Activated CD4-positive, alpha-beta T cell treated with anti-CD3 and anti-CD28 coated beads, Interleukin-2, amount 10 ng/mL, durations not matched to agents 24 days and 14 days (primary cell): ENCODE measurements at places on chromosomes 12 and 14. TPM values are rescaled to one million over a fixed set of nuclear protein-coding genes. Genes with fewer than 3 reads are reported as not detected.

DNA sequence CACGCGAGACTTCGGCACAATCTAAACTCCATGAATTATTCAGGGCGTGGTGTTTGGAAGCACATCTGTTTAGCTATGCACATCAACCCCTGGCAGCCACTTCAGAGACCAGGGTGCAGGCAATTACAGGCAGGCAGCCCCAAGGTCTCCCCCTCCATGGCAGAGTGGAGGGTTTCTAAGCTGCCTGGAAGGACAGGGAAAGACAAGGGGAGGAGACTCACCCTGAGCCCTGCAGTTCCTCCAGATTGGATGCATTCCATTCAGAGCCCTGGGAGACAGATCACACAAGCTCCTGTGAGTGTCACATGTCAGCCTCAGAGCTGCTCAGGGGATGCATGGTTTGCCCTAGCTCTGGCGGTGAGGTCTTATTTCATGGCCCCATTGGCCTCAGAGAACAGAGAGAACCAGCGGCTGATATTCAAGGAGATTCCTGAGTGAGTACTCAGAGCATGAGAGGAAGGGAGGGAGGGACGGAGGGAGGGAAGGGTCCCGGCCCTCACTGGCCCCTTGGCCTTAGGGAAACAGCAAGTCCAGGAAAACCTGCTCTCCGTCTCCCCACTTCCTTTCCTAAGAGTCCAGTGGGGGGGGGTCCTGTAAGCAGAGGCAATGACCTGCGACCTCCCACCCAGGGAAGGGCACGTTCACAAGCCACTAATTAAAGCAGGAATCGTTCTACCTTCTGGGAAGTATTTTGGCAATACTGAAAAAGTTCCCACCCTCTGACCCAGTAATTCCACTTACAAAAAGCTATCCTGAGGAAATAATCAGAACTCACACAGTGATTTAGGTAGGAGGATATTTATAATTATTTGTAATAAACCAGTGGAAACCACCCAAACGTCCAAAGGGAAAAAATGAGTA, 55.1 kb downstream of the SSH1 start:
- H3K27ac ChIP-seq = no peak overlapping the region
- no peak overlapping the region for H3K4me3 ChIP-seq
- no peak for DNase-seq

DNA sequence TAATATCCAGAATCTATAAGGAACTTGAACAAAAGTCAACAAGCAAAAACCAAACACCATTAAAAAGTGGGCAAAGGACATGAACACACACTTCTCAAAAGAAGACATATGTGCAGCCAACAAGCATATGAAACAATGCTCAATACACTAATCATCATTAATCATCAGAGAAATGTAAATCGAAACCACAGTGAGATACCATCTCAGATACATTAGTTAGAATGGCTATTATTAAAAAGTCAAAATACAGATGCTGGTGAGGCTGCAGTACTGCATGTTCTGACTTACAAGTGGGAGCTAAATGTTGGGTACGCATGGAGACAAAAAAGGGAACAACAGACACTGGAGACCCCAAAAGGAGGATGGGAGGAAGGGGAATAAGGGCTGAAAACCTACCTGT, 67.1 kb downstream of the BLTP3B start:
- no peaks in the 10 kb centered on the region for H3K27me3 ChIP-seq
- no peak overlapping the region for H3K27ac ChIP-seq
- H3K36me3 ChIP-seq = peaks cover 51% of the 10 kb centered on the region
- H3K4me3 ChIP-seq = no peak overlapping the region
- H3K4me1 ChIP-seq = peaks cover 2% of the 10 kb centered on the region
- no peak for DNase-seq

- H3K4me1 ChIP-seq = peaks cover 15% of the 10 kb centered on the region
- no peaks in the 10 kb centered on the region for H3K27me3 ChIP-seq
- no peak overlapping the region for H3K4me3 ChIP-seq
- no peak overlapping the region for H3K27ac ChIP-seq
These were observed 54.5 kb downstream of the MIS18BP1 start for GRCh38 chr14:45198551-45198950.

DNA sequence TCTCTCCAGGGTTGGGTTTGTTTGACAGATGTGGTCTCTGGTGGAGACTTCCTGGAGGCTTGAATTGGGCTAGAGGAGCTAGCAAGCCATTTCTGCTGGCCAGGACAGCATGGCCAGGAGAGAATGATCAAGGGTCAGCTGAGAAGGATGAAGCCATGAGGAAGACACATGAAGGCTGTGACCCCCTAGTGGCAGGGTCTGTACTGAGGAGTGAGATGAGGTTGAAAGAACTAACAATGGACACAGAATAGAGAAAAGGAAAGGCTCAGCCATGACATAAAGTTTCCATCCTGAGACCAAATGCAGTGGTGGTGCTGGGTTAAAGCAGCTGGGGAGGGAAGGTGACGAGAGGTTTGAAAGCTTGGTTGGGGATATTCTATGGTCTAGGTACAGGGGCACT, 89.9 kb downstream of the NT5DC3 start:
- no peak for DNase-seq
- no peaks in the 10 kb centered on the region for H3K4me1 ChIP-seq
- peaks cover 9% of the 10 kb centered on the region for H3K27me3 ChIP-seq
- H3K27ac ChIP-seq = no peak overlapping the region
- no peaks in the 10 kb centered on the region for H3K36me3 ChIP-seq

GRCh38 chr14:89941830-89942377, 12.6 kb downstream of the EFCAB11 start:
- H3K4me3 ChIP-seq = no peak overlapping the region
- no peaks in the 10 kb centered on the region for H3K36me3 ChIP-seq
- peaks cover 4% of the 10 kb centered on the region for H3K4me1 ChIP-seq
- peak overlapping the region; percentile 14 for H3K27ac ChIP-seq
- DNase-seq = peak; percentile 44

GRCh38 chr12:4825011-4825858, 84.5 kb upstream of the KCNA1 start:
- DNase-seq = peak; percentile 65
- H3K36me3 ChIP-seq = peaks cover 17% of the 10 kb centered on the region
- peaks cover 62% of the 10 kb centered on the region for H3K4me1 ChIP-seq
- H3K4me3 ChIP-seq = peak overlapping the region; percentile 10
- peak overlapping the region; percentile 10 for H3K27ac ChIP-seq

- no peak for DNase-seq
- no peaks in the 10 kb centered on the region for H3K36me3 ChIP-seq
- no peak overlapping the region for H3K27ac ChIP-seq
- H3K4me3 ChIP-seq = no peak overlapping the region
These were observed 1080.5 kb upstream of the FOXG1 start for GRCh38 chr14:27686137-27686536.

DNA sequence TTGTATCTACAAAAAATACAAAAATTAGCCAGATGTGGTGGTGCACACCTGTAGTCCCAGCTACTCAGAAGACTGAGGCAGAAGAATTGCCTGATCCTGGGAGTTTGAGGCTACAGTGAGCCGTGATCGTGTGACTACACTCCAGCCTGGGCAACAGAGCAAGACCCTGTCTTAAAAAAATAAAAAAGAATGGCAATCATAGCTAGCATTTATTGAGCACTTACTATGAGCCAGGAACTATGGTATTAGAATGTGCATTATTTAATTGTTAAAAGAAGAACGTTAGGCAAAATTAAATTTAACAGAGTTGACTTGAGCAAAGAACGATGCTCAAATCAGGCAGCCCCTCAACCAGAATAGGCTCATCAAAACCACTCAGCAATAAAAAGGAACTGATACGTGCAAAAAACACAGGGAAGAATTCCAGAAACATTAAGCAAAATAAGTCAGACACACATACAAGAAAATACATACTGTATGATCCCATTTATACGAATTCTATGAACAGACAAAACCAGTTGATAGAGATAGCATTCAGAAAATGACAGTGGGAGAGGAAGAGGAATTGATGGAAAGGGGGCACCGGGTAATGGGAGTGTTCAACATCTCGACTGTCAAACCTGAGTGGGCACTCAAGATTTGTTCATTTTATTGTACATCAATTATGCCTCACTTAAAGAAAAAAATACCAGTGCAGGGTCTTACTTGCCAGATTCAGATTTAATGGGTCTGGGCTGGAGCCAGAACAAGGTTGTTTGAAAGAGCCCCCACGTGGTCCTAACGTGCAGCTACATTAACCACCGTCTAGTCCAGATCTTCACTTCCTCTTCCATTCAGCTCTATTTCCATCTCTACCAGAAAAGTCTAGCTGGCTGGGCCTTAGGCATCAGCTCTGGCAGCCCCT, 8.0 kb downstream of the SCNN1A start:
- H3K27ac ChIP-seq = peak overlapping the region; percentile 29
- H3K4me3 ChIP-seq = no peak overlapping the region

GRCh38 chr12:66662179-66662578, 16.7 kb downstream of the GRIP1 start:
- H3K4me1 ChIP-seq = no peaks in the 10 kb centered on the region
- no peak overlapping the region for H3K4me3 ChIP-seq
- H3K36me3 ChIP-seq = no peaks in the 10 kb centered on the region
- H3K27ac ChIP-seq = no peak overlapping the region
- H3K27me3 ChIP-seq = peaks cover 17% of the 10 kb centered on the region

DNA sequence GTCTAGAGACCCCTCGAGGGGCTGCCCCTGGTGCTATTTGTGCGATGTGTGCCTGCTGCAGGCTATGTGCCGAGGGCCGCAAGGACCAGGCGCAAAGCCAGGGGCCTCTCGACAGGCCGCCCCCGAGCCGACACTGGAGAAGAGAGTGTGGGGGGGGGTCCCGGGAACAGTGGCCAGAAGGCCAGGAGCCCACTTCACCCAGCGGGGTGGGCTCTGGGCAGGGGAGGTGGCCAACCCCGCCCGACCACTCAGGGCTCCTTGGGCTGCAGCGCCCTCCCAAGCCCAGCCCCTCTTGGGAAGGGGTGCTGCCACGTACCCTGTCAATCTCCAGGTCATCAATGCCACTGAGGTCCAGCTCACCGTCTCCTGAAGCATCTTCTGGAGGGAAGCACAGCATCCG, 28.6 kb upstream of the BTBD6 start:
- DNase-seq = no peak
- no peak overlapping the region for H3K4me3 ChIP-seq
- no peak overlapping the region for H3K27ac ChIP-seq
- H3K36me3 ChIP-seq = peaks cover 31% of the 10 kb centered on the region
- no peaks in the 10 kb centered on the region for H3K27me3 ChIP-seq

- H3K36me3 ChIP-seq = no peaks in the 10 kb centered on the region
- DNase-seq = no peak
- H3K27me3 ChIP-seq = peaks cover 34% of the 10 kb centered on the region
- no peak overlapping the region for H3K4me3 ChIP-seq
- peaks cover 9% of the 10 kb centered on the region for H3K4me1 ChIP-seq
These were observed 18.4 kb upstream of the SRGAP1 start for GRCh38 chr12:63826006-63826585.

GRCh38 chr14:51595881-51596455, 55.7 kb upstream of the FRMD6 start:
- H3K27me3 ChIP-seq = peaks cover 50% of the 10 kb centered on the region
- no peaks in the 10 kb centered on the region for H3K36me3 ChIP-seq
- H3K4me1 ChIP-seq = peaks cover 6% of the 10 kb centered on the region
- no peak for DNase-seq
- H3K4me3 ChIP-seq = no peak overlapping the region
- no peak overlapping the region for H3K27ac ChIP-seq

DNA sequence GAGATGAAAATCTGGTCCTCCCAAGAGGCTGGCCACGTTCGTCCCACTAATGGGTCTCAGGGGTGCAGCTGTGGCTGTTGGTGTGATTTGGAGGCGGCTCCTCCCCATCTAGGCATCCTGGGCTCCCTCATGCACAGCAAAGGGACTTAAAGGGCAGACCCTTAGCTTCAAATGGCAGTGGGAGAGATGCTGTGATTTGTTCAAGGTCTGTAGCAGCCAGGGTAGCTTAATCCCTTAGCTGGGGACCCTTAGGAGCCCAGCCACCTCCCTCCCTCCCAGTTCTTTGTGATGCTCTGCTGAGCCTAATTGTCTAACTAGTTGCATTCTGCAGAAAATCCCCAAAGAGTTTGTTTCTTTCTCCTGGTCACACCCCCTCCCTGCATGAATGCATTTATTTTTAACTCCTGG, 18.3 kb downstream of the DYRK4 start:
- DNase-seq = no peak
- H3K27me3 ChIP-seq = peaks cover 9% of the 10 kb centered on the region
- H3K4me1 ChIP-seq = no peaks in the 10 kb centered on the region
- H3K27ac ChIP-seq = no peak overlapping the region
- H3K36me3 ChIP-seq = no peaks in the 10 kb centered on the region
- H3K4me3 ChIP-seq = no peak overlapping the region

DNA sequence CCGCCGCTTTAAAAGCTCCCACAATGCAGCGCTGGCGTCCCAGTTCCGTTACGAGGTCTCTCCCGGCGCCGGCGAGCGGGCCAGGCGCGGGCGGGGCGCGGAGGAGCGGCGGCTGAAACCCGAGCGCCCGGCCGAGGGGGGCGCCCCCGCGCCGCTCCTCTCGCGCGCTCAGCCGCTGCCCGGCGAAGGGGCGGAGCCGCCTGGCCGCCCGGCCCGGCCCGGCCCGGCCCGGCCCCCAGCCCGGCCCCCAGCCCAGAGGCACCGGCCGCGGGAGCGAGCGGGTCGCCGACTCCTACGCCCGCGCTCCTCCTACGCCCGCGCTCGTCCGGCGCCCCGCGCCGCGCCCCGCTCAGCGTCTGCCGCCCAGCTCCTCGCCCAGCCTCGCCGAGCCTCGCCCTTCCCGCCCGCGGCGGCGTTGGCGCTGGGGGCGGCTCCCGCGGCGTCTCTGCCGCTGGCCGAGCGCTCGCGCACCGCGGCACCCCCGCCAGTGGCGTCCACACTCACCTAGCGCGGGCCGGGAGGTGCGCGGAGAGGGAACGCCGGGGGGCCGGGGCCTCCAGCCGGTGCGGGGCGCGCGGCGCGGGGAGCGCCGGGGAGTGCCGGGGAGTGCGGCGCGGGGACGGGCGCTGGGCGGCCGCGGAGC, at the start of gene RASSF8:
TSS of gene RASSF8 (plus strand) at position 255 of the 643 bp plus-strand sequence. CDS start 96,662 bp downstream, outside the sequence.
- DNase-seq = peak; percentile 72
- H3K27me3 ChIP-seq = peaks cover 64% of the 10 kb centered on the region
- no peaks in the 10 kb centered on the region for H3K36me3 ChIP-seq
- peaks cover 12% of the 10 kb centered on the region for H3K4me1 ChIP-seq

DNA sequence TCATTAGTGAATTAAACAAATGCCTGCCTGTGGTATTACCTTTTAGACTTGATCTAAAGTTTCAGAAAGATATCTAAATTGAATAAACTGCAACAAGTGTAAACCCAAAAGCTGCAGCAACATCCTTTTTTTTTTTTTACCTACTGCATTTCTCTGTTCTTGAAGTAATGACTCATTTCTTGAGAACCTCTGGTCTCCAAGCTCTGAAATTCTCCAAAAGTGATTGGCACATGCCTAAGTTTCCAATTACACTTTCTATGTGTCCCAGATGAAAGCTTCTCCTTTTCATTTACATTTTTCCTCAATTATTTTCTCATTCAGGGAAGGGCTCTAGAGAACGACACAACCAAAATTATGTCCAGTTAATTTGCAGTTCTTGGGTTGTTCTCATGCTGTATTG, 435.2 kb upstream of the DCN start:
- H3K27ac ChIP-seq = no peak overlapping the region
- H3K27me3 ChIP-seq = no peaks in the 10 kb centered on the region
- DNase-seq = no peak
- H3K36me3 ChIP-seq = no peaks in the 10 kb centered on the region

GRCh38 chr12:22361785-22362184, 27.3 kb upstream of the ST8SIA1 start:
- H3K4me3 ChIP-seq = no peak overlapping the region
- no peak for DNase-seq
- H3K36me3 ChIP-seq = no peaks in the 10 kb centered on the region
- H3K27ac ChIP-seq = no peak overlapping the region
- no peaks in the 10 kb centered on the region for H3K4me1 ChIP-seq

The TAC3 gene
- 0.57 TPM in 1 of 2 replicates, not detected in the other for total RNA-seq

The CTSG gene
- not detected in 2 replicates for total RNA-seq

The BATF gene
- total RNA-seq = 175 and 178 TPM in 2 replicates

The FGD6 gene
- total RNA-seq = 0.45 and 0.70 TPM in 2 replicates

The CYP27B1 gene
- total RNA-seq = 12.3 and 12.7 TPM in 2 replicates

The TMEM121 gene
- total RNA-seq = 9.1 and 10.3 TPM in 2 replicates

The CRIP1 gene
- total RNA-seq = 99.3 and 110 TPM in 2 replicates

The GON7 gene
- 16.3 and 17.0 TPM in 2 replicates for total RNA-seq

The CEBPE gene
- 0.35 TPM in 1 of 2 replicates, not detected in the other for total RNA-seq
